ENCODE measurements at places on chromosomes 5 and 9.

GRCh38 chr9:112104901-112105300, 70.2 kb downstream of the SUSD1 start:
- DNase-seq, result no peak

GRCh38 chr5:104763216-104763615, 1200.6 kb upstream of the NUDT12 start:
- no peak for DNase-seq

DNA sequence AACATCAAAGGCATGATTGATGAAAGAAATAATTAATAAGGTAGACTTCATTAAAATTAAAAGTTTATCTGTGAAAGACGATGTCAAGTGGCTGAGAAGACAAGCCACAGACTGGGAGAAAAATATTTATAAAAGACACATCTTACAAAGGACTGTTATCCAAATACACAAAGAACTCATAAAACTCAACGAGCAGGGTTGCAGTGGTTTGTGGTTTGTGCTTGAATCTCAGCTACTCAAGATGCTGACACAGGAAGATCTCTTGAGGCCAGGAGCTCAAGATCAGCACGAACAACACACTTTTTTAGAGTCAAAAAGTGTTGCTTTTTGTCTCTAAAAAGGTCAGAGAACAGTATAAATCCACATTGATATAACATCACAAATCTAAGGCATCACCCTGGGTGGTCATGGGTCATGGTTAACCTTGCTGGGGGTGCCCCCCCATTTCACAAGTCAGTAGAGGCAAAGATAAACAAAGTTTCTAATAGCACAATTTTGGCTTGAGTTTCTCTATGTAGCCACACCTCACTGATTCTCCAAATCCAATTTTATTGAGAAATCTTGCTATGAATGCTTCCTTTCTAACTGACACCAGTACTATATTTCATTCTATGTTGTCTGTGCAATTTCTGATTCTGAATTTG, 342.9 kb upstream of the RPS23 start:
- no peak for DNase-seq

GRCh38 chr9:129078691-129079503, 2.0 kb upstream of the DOLPP1 start:
- no peak for DNase-seq

DNA sequence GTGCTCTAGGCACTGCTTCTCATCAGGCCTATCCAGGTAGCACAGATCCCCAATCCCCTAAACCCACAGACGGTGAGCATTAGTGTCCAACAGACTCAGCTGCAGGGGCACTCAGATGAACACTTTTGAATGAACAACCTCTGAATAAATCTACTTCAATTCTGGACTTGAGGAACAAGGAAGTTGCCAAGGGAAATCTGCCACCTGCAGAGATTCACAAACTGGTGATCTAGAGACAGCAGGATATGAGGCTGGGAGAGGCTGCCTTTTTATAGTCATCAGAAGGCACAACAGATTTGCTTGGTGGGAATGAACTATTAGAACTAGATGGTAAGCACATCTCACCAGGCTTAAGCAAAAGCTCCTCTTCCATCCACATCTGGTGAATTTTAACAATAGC, 7.0 kb upstream of the HK3 start:
- no peak for DNase-seq

- no peak for DNase-seq
These were observed 134.0 kb downstream of the DMRT2 start for GRCh38 chr9:1184146-1184545.

- no peak for DNase-seq
These were observed 5.1 kb downstream of the CDO1 start for GRCh38 chr5:115811406-115811805.

DNA sequence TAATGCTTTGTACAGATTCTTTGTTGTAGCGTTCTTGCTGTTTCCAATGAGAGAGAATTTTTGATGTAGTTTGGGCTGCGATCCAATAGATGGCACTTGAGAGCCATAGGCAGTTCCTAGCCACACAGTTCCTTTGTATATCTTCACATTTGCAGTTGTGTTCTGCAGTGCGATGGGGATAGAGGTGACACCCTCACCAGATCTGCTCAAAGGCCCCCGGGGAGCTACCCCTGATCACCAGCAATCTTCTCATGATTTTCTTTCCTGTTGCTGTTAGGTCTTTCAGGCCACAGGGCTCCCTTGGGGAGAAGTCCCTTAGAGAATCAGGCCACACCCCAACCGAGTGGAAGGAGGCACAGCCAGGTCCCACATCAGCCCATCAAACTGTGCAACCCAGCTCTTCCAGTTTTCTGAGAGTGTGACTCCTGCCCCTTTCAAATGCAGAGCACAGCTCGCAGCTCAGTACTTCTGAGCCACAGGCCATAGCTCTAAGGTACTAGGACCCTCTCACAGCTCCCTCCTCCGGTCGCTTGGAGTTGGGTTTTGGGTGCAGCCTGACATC, 353.7 kb downstream of the SLCO4C1 start:
- DNase-seq, result peak; percentile 6

GRCh38 chr5:73125289-73125688, 4.9 kb downstream of the TMEM171 start:
- no peak for DNase-seq

DNA sequence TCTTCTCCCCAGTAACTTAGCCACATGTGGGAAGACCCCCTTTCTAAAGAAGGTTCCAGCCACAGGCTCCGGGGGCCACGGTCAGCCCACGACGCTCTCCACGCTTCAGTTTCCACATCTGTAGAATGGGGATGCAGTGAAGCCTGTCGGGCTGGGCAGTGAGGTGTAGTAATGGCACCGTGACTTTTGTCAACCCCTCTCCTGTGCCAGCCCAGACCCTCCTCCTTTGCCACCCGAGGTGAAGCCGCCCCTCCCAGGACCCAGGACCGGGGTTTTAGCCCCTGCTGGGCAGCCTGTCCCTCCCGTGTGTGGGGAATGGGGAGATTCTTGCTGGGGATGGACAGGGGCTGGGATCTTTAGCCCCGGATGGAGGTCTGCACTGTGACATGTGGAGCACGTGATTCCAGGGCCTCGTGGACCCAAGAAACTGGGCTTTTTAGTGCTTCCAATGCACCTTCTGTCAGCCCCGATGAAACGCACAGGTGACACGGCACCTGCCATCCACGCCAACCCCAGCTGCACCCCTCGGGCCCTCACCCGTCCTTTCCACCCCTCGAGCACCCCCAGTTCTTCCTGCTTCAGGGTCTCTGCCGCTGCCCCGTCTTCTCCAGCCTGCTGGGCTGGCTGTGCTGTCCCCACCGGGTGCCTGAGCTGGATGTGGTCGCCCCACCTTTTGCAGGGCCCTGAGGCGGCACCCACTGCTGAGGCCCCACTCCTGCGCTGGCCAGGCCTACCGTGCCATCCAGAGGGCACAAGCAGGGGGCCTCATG, 13.4 kb upstream of the RNU6ATAC start:
- DNase-seq, result no peak

DNA sequence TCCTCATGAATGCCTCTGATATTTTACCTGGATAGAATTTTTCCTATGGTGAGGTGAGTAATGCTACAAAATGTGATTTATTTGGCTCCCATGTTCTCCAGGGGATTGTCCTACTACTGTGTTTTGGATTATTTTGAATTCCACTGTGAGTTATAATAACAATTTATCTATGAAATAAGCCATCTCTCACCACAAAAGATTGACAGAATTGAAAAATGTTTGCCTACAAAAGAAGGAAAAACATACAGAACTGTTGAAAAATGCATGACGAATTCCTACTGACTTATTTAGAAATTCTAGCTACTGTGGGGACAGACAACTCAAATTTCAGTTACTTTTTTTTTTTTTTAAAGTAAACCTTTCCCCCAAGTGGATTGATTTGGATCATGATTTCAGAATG, 463.7 kb upstream of the GRIN3A start:
- DNase-seq, result no peak

DNA sequence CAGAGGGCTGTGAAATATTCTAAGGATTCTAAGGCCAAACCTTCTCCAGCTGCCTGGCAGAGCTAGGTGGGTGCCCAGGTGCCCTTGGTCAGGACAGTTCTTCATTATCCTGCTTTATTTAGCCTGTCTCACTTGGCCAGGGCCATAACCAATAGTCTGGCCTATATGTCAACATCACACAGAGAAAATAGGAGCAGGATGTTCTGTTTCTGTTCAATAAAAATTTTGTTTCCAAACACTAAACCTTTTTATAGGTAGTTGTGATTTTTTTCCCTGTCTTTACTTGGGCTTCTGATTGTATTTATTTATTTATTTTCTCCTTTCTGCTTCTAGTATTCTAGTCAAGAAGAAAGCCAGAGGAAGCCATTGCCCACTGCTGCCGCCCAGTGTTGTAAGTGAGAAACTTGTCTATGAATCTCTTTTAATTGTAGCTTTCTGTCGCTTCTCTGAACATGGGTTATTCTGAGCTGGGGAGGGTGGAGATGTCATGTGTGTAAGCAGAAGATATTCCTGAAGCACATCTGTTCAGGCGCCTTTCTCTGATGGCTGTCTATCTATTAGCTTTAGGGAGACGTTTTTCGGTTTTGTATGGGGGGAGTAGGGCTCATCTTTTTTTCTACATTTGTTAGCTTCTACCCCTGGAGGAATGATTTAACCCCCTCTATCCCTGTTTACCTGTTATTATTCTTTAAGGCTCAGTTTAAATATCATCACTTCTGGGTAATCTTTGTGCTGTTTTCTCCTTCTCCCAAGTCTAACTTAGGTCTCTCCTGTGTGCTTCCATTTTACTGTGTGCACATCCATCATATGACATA, 97.1 kb downstream of the UNC13B start:
- DNase-seq, result peak; percentile 12

GRCh38 chr5:42989190-42989589, 50.9 kb downstream of the ANXA2R start:
- DNase-seq, result no peak

DNA sequence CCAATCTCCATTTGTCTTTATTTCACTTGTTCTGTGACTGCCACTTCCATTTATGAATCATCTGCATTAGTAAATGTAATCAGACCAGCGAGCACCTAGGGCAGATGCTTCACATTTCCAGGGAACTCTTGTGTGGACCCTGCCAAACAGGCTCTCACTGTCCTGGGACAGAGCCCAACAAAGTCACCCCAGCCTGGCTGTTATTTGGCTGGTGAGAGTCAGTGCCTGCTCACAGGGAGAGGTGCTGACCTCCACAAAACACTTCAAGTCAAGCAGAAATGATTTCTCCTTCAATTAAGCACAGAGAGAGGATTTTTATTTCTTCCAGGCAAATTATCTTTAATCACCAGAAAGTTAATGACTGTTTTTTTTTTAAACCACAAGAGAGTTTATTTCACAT, 568.0 kb downstream of the MTRR start:
- no peak for DNase-seq

DNA sequence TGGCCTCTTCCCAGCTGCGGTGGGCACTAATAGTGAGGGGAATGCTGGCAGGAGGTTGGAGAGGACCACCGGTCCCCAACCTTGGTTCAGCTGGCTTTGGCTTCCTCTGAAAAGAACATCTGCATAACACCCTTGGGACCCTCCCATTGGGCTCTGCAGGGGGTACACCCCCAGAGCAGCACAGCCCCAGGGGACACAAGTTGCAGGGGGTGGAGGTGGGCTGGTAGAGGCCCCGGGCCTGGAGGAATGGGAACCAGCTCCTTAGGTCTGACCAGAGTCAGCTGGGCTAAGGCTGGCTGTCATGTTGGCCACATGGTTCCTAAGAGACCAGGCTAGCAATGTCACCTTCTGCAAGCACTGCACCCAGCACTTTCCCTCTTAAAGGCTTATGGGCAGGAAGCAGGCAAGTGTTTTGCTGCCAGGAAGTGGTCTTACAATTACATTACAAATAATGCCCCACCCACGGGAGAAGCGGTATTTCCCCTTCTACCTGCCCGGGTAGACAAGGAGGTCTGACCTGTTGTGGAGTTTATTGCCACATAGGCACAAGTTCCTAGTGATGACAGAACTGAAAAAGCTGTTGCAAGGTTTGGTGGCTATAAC, 18.1 kb downstream of the GCNT4 start:
- DNase-seq, result no peak

DNA sequence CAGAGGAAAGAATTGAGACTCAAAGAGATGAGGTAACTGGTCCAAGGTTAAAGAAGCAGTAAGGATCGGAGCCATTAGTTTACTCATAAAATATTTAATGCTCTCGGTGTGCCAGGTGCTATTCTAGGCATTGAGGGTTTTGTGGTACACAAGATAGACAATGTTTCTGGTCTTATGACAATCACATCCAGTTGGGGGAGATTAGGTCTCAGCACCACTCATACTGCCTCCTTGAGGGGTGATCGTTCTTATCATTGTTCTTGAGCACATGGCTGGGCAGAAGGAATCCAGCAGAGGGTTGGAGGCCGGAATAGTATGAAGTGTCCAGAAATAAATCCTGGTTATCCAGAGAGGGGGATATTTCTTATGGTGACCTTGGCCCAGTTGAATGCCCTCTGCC, 40.7 kb upstream of the LCP2 start:
- DNase-seq, result no peak

DNA sequence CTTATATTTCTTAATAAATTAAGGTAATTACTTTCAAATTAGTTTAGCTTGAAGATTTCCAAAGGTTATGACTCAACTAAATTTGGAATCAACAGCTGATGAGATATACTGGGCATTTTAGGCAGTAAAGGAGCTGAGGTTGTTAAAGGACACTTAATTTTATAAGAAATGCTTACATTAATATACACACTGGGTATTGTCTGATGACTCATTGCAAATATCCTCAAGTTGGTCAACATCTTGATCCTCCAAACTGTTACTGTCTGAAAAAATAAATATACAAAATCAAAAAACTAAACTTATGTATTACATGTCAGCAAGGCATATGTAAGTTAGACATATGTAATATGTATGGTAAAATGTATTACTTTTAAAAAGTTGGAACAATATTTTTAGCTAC, 3.4 kb downstream of the GFM2 start:
- DNase-seq, result no peak

DNA sequence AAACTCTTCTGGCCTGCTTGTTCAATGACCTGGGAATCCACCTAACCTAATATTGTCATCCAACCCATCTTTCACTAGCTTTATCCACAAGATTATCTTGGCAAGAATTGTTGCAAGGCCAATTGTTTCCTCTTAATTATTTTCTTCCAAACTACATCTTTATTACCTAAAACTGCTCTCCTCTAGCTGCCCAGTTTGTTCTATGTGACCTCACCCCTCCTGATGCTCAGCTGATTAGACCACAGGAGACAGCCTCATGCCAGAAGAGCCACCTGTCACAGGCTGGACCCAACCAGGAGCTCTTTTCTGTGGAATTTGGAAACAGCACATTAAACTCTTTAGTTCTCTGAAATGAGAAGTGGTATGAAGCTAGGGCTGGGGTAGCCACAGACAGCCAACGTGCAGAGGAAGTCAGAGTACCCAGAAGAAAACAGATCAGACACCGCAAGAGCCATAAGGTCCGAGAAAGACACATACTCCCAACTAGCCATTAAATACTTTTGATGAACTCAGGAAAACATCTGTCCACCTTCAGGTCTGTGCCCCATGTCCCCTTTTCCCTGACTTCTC, 12.0 kb downstream of the SAXO1 start:
- DNase-seq, result no peak
